Naive thymus-derived CD8-positive, alpha-beta T cell (primary cell): ENCODE measurements at places on chromosomes 2 and 18. TPM values are rescaled to one million over a fixed set of nuclear protein-coding genes. Genes with fewer than 3 reads are reported as not detected.

DNA sequence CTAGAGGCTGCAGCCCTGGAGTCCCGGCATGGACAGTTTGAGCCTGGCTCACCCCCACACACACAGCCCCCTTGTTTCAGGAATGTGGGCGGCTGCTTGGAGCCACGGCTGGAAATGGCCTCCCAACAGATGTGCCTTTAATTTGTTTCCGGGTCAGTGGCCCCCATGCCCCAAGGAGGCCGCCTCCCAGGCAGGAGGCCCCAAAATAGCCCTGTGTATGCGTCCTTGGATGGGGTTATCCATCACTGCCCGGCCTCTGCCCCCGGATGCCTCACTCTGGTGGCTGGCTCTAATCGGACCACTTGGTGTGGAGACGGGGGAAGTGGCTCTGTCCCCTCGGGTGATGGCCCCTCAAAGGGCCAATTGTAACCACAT is 151.9 kb upstream of the MYCN start:
- H3K27me3 ChIP-seq = peaks cover 5% of the 10 kb centered on the region
- no peak overlapping the region for H3K27ac ChIP-seq
- H3K4me1 ChIP-seq = no peaks in the 10 kb centered on the region
- H3K36me3 ChIP-seq = no peaks in the 10 kb centered on the region
- no peak overlapping the region for H3K4me3 ChIP-seq
- DNase-seq = no peak

DNA sequence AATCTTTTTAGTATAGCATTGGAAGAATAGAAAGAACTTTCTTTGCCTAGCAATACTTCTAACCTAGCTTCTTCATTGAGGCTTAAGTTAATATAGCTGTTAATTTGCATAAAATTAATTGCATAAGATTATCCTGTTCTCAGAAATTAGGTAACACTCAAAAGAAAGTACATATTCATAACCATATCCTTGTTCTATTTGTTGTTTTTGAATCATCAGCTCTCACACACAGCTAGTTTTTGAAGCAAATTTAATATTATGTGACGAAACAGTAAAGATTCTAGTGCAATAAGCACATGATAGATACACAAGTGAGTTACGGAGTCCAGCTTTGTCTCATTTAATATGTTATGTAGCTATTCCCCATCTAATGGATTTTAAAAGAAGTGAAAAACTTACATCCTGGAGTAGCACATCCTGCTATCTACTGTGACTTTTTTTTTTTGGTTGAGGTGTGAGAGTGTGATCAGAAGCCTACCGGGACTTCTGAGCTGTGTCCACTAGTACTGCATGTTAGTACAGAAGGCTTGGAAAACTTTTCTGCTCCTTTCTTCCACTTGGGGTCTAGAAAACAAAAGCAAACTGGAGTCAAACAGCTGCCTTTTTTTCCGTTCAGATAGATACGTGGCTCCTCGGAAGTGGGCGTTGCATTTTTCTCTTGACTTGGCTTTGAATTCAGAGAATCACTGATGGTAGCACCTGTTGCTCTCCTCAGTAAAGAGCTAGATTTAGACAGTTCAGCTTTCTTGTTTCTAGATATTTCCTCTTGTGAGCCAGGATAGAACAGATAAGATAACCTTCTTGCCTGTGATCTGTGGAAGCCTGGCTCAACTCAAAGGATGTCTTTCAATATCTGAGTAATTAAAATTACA is 27.2 kb downstream of the KDM3A start:
- H3K36me3 ChIP-seq = peaks cover 39% of the 10 kb centered on the region
- no peak for DNase-seq
- H3K4me3 ChIP-seq = no peak overlapping the region
- H3K4me1 ChIP-seq = peaks cover 69% of the 10 kb centered on the region

ARHGAP28 gene
- not detected for polyA plus RNA-seq

SERPINB11 gene
- polyA plus RNA-seq = not detected

GRCh38 chr18:55515941-55516710 is 71.9 kb downstream of the TCF4 start:
- H3K36me3 ChIP-seq = no peaks in the 10 kb centered on the region
- H3K27ac ChIP-seq = no peak overlapping the region
- H3K4me3 ChIP-seq = no peak overlapping the region
- no peaks in the 10 kb centered on the region for H3K4me1 ChIP-seq

DNA sequence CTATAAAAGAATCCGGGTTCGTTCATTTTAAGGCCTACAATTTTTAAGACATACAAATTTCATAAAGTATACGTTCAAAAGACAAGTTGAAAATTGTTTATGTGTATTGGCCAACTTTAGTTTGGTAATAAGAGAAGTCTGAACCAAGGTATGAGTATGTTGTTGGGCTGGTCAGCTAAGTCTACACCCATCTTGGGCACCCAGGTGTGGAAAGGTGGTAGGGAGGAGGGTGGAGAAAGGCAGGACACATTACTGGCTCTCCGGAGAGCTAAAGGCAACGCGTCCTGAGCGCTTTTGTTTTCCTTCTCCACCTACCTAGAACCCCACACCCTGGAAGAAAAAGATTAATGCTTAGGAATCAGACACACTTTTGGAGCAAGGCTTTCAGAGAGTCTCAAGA is 899 bp upstream of the PELI1 start:
- H3K4me3 ChIP-seq = peak overlapping the region; percentile 99
- H3K4me1 ChIP-seq = peaks cover 26% of the 10 kb centered on the region
- H3K27ac ChIP-seq = no peak overlapping the region
- H3K27me3 ChIP-seq = no peaks in the 10 kb centered on the region
- no peak for DNase-seq

- H3K36me3 ChIP-seq = no peaks in the 10 kb centered on the region
- H3K4me3 ChIP-seq = no peak overlapping the region
- no peak for DNase-seq
- no peaks in the 10 kb centered on the region for H3K4me1 ChIP-seq
Measured at GRCh38 chr18:39057423-39058064, 1491.9 kb upstream of the CELF4 start.

DNA sequence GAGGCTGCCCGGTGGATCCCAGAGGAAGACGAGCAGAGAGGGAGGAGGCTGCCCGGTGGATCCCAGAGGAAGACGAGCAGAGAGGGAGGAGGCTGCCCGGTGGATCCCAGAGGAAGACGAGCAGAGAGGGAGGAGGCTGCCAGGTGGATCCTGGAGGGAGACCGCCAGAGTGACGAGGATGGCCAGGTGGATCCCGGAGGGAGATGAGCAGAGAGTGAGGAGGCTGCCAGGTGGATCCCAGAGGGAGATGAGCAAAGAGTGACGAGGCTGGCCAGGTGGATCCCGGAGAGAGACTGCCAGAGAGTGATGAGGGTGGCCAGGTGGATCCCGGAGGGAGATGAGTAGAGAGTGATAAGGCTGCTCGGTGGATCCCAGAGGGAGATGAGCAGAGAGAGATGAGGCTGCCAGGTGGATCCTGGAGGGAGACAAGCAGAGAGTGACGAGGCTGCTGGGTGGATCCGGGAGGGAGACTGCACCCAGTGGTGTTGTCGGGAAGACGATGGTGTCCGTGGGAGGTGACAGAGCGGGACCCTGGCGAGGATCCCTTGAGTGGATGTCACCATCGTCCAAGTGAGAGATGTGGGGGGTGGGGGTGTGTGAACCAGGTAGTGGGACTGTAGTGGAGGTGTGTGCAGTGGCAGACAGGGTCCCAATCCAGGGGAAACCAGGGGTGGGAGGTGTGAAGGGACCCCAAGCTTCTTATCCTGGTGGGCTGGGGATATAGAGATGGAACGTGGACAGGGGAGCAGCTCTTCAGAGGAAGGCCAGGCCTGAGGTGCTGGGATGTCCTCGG is 22.3 kb downstream of the DCDC2C start:
- peaks cover 1% of the 10 kb centered on the region for H3K4me1 ChIP-seq
- H3K36me3 ChIP-seq = no peaks in the 10 kb centered on the region
- H3K27ac ChIP-seq = no peak overlapping the region
- DNase-seq = no peak
- H3K27me3 ChIP-seq = peaks cover 56% of the 10 kb centered on the region

DNA sequence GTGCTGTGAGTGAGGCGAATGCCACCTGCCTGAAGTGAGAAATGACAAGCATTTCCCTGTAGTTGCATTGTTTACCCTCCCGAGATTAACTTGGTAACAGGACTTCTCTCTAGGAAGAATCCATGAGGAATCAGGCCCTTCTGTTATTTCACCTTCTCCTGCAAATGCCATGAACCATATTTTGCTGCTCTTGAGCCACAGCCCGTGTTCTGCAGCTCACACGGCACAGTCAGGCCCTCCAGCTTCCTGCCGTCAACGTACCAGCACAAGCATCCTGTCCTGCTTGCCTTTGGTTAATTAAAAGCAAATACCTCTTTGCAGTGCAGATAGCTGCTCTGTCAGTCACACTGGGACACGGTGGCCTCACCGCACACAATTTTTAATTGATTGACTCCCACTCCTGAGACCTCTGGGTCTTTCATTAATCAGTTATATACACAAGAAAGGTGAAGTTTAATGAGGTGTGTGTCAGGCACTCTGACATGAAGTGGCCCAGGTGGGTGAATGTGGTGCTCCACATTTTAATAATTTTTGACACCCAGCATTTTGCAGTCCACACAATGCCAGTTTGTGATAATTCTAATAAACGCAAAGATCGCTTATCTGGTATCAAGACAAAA is 95.3 kb upstream of the ASB18 start:
- H3K4me3 ChIP-seq = no peak overlapping the region
- peaks cover 12% of the 10 kb centered on the region for H3K4me1 ChIP-seq
- no peaks in the 10 kb centered on the region for H3K36me3 ChIP-seq
- DNase-seq = no peak

- no peaks in the 10 kb centered on the region for H3K27me3 ChIP-seq
- peak overlapping the region; percentile 35 for H3K4me3 ChIP-seq
- H3K4me1 ChIP-seq = peaks cover 59% of the 10 kb centered on the region
- H3K27ac ChIP-seq = peak overlapping the region; percentile 75
- no peaks in the 10 kb centered on the region for H3K36me3 ChIP-seq
- no peak for DNase-seq
Measured at GRCh38 chr2:12110074-12110473, 363.6 kb downstream of the LPIN1 start.

GRCh38 chr2:10370895-10371294 is 68.2 kb downstream of the HPCAL1 start:
- peaks cover 16% of the 10 kb centered on the region for H3K36me3 ChIP-seq
- no peaks in the 10 kb centered on the region for H3K27me3 ChIP-seq
- H3K4me1 ChIP-seq = peaks cover 80% of the 10 kb centered on the region

DNA sequence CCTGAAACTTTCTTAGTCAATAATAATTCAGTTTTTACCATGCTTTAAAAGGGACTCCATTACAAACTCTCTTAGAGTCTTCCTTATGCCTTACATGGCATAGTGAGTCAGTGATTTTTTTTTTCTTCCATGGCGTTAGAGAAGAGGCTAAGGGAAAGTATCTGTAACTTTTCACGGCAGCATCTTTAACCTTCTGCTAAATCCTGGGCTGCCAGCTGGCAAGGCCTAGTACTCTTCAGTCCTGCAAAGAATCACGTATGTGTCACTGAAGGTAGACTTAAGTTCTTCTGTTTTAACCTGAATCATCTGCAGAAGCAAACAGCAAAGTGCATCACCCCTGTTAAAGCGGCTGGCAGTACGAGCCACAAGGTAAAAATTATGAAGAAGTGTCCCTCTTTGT is 286.3 kb upstream of the FN1 start:
- no peak overlapping the region for H3K27ac ChIP-seq
- no peak overlapping the region for H3K4me3 ChIP-seq
- H3K27me3 ChIP-seq = no peaks in the 10 kb centered on the region

DNA sequence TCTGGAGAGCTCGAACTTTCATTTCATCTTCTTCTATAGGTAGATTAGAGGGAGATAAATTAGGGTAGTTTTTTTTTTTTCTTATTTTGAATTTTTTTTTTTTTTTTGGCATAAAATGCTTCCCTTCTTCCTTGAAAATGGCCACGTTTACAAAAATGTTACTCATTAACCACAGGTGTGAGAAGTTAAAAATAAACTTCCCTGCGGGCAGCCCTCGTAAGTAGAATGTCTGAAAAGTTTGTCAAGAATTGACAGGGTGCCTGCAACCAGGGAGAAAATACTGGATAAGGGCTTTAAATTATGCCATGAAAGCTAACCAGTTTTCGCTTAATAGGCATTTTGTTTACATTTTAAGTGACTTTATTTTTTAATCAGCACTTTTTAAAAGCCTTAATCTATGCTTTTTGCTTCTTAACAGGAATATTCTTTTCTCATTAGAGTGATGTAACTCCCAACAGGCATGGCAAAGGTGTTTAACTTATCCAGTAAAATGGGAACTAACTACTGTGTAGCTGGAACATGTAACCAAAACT is 4.2 kb upstream of the FN1 start:
- H3K36me3 ChIP-seq = no peaks in the 10 kb centered on the region
- H3K27me3 ChIP-seq = peaks cover 17% of the 10 kb centered on the region
- peaks cover 20% of the 10 kb centered on the region for H3K4me1 ChIP-seq
- H3K4me3 ChIP-seq = no peak overlapping the region

- peaks cover 12% of the 10 kb centered on the region for H3K4me1 ChIP-seq
- no peak for DNase-seq
- H3K36me3 ChIP-seq = peaks cover 11% of the 10 kb centered on the region
- no peak overlapping the region for H3K4me3 ChIP-seq
Measured at GRCh38 chr18:76814256-76814655, 8.1 kb upstream of the ZNF236 start.

CYTIP gene
- polyA plus RNA-seq = 140 TPM

DNA sequence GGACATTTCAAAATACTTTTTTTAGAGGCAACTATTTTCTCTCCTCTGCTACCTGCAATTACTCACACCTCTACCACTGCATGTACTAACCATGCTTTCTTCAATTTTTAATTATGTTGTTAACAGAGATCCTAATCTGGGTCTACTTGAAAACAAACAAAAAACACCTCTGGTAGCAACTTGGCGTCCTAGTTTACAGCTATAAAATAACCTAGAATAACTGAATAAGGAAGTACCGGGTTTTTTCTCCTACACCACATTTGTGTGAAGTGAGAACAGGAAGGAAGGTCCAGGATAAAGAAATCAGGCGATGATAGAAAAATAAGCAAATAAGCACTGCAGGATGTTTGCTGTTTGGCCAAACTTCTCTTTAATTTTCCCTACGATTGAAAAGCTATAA is 633.5 kb downstream of the LRP1B start:
- no peak overlapping the region for H3K4me3 ChIP-seq
- H3K27me3 ChIP-seq = no peaks in the 10 kb centered on the region
- DNase-seq = no peak
- no peak overlapping the region for H3K27ac ChIP-seq

DNA sequence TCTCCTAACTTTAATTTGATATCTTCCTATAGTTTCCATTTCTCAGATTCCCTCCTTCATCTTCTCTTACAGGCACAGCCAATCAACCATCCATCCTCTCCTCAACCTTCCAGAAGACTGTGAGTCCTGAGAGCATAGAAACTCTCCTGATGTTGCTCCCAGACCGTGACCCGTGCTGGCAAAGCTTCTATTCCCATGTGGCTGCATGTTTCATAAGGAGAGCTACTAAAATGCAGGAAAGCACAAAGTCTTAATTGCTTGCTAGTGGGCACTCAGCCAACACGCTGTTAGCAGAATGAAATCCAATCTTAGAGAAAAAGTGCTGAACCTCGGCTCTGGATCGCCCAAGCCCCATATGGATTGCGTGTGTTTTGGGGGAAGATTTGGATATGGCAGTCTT is 1244.7 kb upstream of the ZEB2 start:
- H3K36me3 ChIP-seq = no peaks in the 10 kb centered on the region
- no peaks in the 10 kb centered on the region for H3K27me3 ChIP-seq
- H3K4me1 ChIP-seq = no peaks in the 10 kb centered on the region
- no peak for DNase-seq
- H3K4me3 ChIP-seq = no peak overlapping the region
